ENCODE measurements at places on chromosomes 2 and 18.

- DNase-seq: no peak
These were observed 31.6 kb downstream of the KCNK3 start for GRCh38 chr2:26723991-26724750.

DNA sequence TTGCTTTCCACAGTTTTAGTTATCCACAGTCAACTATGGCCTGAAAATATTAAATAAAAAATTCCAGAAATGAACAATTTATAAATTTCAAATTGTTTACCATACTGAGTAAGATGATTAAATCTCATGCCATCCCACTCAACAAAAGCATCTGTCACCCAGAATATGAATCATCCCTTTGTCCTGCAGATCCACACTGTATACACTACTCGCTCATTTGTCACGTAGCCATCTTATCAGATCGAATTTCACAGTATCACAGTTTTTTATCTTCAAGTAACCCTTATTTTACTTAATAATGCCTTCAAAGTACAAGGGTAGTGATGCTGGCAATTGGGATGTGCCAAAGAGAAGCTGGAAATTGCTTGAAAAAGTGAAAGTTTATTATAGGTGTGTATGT, 291.8 kb upstream of the LRATD1 start:
- no peak for DNase-seq

DNA sequence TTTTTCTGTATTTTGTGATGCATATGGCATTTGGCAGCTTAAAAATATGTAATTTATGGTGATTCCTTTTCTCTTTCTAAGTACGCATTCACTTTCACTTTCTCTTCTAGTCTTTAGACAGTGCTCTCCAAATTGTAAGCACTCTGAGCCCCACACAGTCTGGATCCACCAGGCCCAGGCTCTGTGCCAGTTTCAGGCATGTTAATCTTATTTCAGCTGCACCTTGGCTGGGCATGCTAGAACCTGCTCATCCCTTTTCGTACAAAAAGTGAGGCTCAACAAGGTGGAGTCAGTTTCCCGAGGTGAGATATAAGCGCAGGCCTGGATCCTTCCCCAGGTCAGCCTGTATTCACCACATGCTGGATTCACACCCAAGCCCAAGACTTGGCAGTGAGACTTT, 203.9 kb downstream of the MTX2 start:
- DNase-seq: no peak

DNA sequence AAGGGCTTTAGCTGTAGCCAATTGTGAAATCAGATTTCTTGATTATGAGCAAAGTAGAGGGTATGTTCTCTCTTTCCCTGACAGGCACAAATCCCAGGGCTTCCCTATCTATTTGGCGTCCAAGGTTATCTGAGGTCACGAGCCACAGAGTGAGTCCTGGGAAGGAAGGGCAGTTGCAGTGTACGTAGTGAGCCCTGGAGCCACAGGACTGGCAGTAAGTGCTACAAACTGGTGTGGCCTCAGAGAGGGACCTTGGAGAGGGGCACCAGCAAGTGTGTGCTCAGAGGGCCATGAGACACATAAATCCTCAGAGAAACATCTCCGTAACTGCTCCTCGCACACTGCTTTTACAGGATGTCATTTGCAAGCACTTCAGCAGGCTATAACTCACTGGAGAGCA, 115.5 kb upstream of the SH3BP4 start:
- DNase-seq: no peak

GRCh38 chr18:68604256-68604655, 110.7 kb downstream of the TMX3 start:
- no peak for DNase-seq

- no peak for DNase-seq
These were observed 480.5 kb upstream of the ZEB2 start for GRCh38 chr2:145000376-145000775.

GRCh38 chr2:198017068-198017467, 212.7 kb downstream of the PLCL1 start:
- no peak for DNase-seq

DNA sequence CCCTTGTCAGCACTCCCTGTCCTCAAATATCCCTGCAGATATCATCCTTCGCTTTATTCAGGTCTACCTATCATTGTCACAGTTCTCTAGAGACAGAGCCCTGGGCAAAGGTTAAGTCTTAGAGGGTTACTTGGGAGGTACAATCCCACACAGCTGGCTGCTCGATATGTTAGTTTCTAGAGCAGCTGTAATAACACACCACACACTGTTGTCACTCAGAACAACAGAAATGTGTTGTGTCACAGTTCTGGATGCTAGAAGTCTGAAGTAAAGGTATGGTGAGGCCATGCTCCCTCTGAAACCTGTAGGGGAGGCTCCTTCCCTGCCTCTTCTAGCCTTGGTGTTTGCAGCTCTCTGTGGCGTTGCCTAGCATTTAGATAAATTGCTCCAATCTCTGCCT, 9.9 kb upstream of the RAPGEF4 start:
- no peak for DNase-seq

GRCh38 chr18:6557770-6558248, 143.1 kb upstream of the L3MBTL4 start:
- DNase-seq: no peak

DNA sequence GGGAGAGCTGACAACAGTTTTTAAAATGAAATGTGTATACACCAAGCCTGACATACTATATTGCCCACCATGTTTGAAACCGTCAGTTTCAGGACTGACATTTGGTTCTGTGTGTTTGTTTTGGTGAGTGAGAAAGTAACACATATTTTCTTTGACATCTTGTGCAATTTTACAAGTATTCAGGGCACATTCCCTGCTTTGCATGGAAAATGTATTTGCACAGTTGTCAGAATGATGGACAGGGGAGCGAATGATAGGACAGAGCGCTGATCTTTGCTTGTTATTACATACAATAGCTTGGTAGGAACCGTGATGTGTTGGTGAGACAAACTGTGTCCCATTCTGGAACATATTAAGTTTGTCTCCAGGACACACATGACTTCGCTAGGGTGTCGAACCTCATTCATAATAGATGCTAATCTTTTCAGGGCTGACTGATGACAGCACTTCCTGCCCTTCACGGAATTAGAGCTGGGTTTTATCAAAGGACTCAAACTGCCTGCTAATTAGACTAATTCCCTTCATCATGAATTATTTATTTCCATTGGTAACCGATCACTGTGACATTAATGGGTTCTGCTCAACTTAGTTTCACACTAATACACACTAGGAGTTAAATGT, 158.5 kb downstream of the CDCA7 start:
- no peak for DNase-seq

DNA sequence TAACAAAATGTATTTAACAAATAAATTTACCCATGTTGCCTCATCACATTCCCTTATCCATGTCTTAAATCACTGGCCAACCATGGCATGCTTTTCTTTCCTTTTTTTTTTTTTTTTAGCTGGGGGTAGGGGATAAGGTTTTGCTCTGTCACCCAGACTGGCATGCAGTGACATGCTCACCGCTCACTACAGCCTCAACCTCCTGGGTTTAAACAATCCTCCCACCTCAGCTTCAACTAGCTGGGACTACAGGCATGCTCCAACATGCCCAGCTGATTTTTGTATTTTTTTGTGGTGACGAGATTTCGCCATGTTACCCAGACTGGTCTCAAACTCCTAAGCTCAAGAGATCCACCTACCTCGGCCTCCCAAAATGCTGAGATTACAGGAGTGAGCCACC, 266.4 kb downstream of the THSD7B start:
- DNase-seq: no peak

DNA sequence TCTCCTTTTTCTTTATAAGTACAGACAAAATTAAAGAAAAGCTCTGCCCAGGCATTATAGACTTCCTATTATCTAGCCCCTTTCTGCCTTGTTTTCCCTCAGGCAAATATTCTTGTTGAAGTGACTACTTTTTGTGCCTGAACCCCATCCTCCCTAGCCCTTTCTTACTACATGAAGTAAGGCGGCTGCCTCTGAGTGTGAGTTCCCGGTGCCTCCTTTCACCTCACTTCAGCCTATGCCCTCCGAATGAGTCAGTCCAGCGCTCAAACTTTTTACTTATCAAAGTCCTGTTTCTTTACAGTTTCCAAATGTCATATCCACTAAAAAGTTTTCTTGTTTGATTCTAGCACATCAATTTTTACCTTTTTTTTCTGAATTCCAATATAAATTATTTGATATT, 778.3 kb upstream of the NRXN1 start:
- DNase-seq: no peak

Data from globus pallidus (tissue), 1 donor.